ENCODE measurements at places on chromosomes 1 and 21.

GRCh38 chr1:30798389-30799232 is 41.0 kb upstream of the LAPTM5 start:
- DNase-seq = no peak

DNA sequence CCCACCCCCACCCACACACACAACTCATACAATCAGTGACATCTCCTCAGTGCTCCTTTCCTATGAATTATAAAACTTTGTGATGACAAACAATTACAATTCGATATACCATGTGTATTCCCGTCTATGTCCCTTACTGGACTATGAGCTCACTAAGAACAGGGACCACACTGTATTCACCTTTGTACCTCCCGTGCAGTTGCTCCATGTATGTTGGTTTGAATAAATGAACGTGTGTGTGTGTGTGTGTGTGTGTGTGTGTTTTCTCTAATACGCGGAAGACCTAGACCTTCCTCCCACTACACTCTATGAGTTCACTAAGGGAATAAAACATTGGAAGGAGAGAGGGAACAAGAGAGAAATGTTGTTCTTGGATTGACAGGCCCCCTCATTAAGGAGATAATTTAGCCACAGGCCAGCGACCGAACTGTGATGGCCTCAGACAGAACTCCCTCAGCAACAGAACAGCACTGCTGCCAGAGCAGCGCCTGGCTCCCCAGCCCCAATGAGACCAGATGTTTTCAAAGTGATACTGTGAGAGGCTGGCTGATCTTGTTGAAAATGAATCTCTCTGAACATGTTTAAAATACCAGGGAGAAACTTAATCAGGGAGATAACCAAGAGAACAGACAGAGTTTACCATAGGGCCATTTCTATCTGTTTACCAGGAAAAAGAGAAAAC is 21.7 kb downstream of the BCAR3 start:
- DNase-seq = no peak

- no peak for DNase-seq
Observed at GRCh38 chr21:17554679-17555465, 42.0 kb downstream of the CXADR start.

- DNase-seq = no peak
Observed at GRCh38 chr21:18545908-18546307, 142.3 kb upstream of the TMPRSS15 start.

DNA sequence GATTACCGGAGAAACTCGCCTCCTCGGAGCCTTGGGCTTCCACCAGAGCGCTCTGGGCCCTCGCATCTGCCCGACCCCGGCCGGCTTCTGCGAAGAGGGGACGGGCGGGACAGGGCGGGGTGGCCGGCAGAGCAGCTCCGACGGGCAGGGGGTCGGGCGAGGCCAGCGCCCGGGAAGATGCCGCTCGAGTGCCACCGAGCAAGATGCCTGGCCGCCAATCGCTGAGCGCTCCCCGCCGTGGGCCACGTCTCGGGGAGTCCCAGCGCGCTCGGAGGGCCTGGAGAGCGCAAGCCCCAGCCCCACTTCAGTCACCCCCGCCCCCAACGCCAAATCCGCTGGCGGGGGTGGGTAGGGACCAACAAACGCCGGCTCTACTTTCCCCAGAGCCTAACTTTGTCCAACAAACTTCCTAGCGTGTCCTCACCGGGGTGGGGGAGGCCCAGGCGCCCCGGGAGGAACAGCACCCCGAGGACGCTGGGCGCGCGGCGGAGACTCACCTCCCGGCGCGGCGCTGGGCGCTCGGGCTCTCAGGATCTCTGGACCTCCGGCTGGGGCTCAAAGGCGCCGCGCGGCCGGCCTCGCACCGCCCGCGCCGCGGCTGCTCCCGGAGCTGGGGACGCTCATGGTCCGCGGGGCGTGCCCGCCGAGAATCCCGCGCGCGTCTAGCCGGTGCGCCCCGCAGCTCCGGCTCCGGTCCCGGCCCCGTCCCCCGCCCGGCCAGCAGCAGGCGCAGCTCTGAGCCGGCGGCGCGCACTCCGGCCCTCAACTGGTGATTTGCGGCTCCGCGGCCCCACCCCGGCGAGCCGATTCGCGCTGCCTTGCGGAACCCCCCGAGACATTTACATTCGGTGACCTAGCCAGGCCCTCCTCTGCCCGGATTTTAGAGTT is at the start of gene BCAR3:
Gene BCAR3 (minus strand): TSS at position 737 of the 888 bp plus-strand sequence. CDS start 6,907 bp downstream, outside the sequence.
- DNase-seq = no peak

DNA sequence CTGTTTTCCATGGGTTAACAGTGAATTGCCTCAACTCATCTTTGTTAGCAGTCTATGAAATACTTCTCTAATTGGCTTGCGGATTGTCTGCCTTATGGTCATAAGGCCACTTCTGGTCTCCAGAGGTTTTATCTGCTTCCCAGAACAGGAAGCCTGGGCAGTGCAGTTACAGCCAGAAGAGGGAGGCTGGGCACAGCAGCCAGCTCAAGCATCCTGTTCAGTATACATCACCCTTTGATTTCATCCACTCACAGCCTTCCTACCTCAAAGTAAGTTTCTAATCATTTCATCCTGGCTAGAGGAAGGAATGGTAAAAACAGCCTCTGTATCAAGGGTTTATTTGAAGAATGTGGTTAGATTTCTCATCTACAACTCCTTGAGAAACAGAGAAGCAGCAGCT is 311.5 kb upstream of the DEPDC1 start:
- DNase-seq = no peak

- DNase-seq = no peak
Observed at GRCh38 chr1:85289207-85289847, 12.9 kb upstream of the BCL10 start.

DNA sequence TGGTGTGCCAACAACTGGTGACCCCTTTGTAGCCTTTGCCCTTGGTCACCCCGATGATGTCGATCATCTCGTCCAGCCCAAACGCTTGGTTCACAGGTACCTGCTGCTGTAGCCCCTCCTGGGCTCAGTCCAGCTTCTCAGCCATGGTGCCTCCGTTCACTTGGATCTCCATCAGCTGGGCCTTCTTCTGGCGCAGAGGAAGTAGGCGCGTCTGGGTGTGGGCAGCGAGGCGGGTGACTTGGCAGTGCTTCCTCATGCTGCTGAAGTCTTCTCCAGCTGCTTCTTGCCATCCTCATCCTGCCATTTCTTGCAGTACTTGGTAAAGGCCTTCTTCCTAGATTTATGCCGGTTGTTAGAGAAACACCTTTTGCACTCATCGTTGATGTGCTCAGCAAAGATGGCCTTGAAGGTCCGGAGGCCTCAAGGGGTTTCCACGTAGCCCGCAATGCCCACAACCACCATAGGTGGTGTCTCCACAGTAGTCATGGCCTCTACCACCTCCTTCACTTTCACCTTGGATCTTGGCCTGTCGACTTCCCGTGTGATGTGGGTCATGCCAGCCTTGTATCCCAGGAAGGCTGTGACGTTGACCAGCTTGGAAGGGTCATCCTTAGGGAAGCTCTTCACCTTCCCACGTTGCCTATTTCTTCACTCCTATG is 13.0 kb downstream of the DOP1B start:
- no peak for DNase-seq

- DNase-seq = no peak
Observed at GRCh38 chr1:116514708-116515525, 55.9 kb downstream of the CD58 start.

DNA sequence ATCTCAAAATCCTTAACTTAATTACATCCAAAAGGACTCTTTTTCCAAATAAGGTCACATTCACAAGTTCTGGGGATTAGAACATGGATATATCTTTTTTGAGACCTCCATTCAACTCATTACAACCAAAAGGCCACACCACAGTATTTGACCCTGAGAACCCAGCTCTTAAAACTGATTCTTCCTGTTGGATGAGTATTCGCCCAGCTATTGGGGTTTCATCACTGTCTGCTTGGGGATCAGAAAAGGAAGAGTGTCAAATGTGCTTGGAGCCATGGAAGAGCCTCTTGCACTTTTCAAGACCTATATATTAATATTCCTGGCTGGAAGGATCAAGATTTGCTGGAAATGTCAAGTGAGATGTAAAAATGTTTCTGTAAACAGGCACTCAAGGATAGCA is 5.4 kb upstream of the TINAGL1 start:
- DNase-seq = no peak

- no peak for DNase-seq
Observed at GRCh38 chr1:222616525-222616924, 1.4 kb upstream of the MIA3 start.

GRCh38 chr1:160261893-160262794 is at the start of gene DCAF8:
DCAF8 (minus strand) TSS chr1:160262549; CDS start chr1:160244008, 18,541 bp downstream.
- DNase-seq = peak; percentile 96

Data from activated naive CD4-positive, alpha-beta T cell (primary cell).